Astrocyte of the hippocampus (primary cell): ENCODE measurements at places on chromosomes 12 and 14.
A peak's percentile ranks its signal among the peaks of the same experiment; 100 is the strongest.

DNA sequence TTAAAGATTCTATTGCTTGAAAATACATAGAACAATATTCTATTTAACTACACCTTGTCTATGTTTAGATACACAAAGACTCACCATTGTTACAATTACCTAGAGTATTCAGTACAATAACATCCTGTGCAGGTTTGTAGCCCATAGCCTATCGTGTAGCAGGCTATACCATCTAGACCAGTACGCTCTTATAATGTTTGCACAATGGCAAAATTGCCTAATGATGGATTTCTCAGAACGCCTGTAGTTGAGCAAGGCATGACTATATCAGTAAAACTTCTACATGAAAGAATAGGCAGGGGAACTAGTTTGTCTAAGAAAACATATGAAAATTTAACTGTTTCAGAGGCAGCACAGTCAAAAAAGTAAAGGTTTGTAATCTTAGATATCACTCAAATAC lies 375.9 kb downstream of the DAD1 start:
- DNase-seq = no peak

GRCh38 chr14:90383731-90384542 lies 12.9 kb upstream of the CALM1 start:
- DNase-seq = peak; percentile 72

GRCh38 chr12:132099739-132100138 lies 44.4 kb downstream of the DDX51 start:
- no peak for DNase-seq

GRCh38 chr12:114580306-114580705 lies 103.7 kb downstream of the TBX3 start:
- DNase-seq = no peak

DNA sequence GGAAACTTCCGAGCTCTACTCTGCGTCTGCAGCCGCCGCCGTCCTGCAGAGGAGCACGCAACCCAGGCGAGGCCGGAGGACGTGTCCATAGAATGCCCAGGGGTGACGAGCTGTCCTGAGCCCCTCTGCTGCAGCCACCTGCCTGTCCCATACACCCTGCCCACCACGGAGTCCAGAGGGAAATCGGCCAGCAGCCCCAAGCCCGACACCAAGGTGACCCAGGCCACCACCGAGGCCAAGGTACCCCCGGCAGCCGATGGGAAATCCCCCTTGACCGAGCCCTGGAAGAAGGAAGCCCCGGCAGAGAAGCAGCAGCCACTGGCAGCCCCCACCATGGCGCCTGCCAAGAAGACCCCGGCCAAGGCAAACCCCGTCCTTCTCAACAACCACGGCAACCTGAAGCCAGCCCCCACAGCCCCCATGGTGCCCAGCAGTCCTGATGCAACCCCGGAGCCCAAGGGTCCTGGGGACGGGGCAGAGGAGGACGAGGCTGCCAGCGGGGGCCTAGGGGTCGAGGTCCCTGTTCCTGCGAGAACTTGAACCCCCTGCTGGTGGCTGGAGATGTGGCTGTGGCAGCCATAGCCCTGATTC lies 128.7 kb upstream of the C14orf180 start:
- no peak for DNase-seq

- no peak for DNase-seq
Observed at GRCh38 chr12:28893365-28893764, 255.7 kb upstream of the FAR2 start.

DNA sequence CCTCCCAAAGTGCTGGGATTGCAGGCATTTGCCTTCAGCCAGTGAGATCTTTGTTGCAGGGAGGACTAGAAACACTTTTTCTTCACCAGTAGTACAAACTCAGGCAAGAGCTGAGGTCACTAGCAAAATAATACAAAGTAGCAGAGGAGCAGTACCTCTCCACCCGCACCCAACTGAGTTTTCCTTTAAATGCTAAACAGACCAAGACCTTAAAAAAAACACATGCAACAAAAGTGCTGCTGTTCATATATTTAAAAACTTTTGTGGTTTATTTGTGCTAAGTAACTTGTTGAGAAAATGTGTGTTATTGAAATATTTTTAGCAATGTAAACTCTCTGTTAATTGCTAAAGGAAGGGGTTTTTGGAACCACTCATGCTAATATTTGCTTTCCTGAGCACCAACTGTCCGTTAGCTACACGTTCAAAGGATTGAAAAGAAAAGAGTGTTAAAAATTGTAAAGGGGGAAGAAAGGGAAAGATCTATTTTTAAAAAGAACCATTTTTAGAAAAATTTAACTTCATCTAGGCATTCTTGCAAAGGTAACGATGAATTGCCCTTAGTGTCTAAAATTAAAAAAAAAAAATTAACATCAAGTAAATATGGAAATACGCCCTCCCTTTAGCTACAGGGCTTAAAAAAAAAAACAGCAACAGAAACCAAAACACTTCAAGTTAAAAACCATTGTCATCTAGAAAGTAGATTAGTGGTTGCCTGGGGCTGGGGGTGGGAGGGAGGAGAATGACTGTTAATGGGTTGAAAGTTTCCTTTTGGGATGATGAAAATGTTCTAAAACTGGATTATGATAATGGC lies 114.0 kb upstream of the KRAS start:
- DNase-seq = no peak

DNA sequence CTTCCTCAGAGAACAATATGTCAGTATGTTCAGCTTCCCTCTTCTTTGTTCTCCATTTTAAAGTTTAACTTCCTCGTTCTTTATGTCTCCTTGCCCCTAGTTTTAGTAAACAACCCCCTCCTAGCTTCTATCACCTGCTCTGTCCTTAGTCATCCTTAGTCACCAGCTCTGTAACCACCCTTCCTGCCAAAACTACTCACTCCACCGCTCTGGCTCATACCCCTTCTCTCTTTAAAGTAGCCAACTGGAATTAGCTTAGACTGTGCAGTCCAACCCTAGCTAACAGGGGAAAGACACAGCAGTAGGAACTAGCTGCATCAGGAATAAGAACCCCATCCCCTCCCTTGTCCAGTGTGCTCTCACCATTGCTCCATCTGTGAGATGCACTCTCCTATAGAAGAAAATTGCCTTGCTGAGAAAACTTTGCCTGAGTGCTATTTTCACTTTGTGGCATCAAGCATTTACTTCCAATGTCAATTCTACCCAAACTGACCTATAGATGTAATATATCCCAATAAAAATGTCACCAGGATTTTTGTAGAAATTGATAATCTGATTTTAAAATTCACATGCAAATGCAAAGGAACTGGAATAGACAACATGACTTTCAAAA lies 603.2 kb downstream of the C12orf50 start:
- no peak for DNase-seq

- peak; percentile 65 for DNase-seq
Observed at GRCh38 chr12:106581543-106582248, 1.1 kb upstream of the RFX4 start.

DNA sequence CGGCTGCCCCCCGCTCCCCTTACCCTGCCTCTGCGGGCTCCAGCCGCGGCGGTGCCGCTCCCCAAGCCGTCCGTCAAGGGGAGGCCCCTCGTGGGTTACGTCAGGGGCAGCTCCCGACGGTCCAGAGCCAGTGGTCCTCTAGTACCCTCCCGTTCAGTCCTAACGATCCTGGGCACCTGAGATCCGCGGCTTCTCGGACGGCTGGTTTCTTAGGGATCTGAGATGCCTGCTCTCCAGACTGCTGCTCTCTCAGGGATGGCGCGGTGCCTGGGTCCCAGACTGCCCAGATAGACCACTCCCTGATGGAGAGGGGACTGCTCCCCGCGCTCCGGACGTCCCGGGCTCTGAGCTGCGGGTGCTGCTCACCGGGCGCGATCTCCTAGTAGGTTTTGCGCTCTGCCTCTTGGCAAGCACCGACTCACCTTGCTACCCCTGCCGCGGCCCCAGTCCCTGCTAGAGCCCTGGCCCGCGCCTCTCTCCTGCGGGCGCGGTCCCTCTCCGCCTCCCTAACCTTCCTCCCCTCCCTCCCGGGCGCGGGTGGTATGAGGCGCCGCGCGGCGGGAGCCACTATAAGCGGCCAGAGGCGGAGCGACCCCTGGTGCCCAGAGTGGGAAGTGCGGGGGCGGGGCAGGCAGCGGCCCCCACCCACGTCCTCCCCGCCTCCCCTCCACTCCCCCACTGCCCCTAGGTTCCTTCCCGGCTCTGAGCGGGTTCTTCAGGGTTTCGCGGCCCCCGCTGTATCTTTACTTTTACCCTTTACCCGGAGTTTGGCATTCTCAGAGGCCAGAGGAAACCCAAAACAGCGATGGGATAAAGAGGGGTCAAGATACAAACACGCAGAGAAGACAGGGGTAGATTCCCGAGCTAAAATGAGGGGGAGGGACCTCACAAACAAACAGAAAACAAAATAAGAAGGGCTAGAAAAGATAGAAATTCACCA lies at the start of gene C1QL4:
Gene C1QL4 (minus strand): TSS at position 544 of the 940 bp plus-strand sequence. CDS start 711 bp downstream, outside the sequence.
- peak; percentile 91 for DNase-seq

DNA sequence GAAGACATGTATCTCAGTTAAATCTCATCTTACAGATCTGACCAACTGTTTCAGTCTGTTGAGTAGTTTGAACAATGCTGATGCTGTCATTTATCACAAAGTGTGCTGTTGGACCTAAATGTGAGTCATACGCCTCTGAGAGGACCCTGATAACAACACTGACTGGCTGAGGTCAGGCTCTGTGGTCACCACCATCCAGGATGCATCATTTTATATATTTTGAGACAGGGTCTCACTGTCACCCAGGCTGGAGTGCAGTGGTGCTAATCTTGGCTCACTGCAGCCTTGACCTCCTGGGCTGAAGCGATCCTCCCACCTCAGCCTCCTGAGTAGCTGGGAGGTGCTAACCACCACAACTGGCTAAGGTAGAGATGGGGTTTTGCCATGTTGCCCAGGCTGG lies 181.0 kb upstream of the RGS6 start:
- DNase-seq = no peak

DNA sequence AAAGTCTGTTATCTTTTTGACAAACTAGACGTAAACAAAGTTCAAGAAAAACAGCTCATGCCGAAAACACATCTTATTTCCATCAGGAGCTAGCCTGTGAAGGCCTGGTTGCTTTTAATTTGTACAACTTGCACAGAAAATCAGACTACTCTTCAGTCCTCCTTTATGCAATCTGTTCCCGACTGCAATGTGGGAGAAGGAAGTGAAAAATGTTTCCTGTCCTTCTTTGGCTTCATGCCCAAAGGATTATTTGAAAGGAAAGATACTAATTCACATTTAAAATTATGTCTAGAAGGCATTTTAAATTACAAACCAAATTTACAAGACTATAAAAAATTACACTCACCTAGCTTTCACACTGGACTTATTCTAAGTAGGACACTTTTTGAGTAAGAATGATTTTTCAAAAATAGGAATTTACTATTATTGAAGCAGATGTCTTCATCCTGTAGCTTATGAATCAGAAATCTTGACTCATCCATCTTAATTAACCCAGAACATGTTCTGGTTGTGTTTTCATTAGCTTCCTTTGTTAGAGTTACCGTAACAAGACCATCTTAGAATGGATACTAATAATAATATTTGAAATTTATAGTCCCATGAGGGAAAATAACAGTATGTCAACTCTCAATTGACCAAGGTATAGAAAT lies 272.6 kb downstream of the PRKD1 start:
- no peak for DNase-seq

DNA sequence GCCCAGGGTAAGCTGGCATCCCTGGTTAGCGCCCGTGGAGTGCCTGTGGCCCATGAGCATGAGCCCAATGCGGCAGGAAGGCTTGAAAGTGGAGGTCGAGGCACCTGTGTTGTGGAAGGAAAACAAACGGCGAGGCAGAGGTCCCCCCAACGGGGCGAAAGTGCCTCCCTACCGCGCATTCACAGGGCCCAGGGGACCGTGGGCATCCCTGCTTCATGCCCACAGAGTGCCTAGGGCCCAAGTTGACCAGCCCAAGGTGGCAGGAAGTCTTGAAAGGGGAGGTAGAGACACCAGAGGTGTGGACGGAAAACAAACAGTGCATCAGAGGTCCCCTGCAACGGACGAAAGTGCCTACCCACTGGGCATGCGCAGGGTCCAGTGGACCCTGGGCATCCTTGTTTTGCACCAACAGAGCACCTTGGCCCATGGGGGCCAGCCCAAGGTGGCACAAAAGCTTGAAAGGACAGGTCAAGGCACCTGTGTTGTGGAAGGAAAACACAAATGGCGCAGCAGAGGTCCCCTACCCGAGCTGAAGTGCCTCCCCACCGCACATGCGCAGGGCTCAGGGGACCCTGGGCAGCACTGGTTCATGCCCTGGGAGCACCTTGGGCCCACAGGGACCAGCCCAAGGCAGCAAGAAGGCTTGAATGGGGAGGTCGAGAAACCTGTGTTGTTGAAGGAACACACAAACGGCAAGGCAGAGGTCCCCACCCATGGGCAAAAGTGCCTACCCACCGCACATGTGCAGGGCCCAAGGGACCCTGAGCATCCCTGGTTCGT lies 377.5 kb downstream of the ALG10 start:
- DNase-seq = no peak

DNA sequence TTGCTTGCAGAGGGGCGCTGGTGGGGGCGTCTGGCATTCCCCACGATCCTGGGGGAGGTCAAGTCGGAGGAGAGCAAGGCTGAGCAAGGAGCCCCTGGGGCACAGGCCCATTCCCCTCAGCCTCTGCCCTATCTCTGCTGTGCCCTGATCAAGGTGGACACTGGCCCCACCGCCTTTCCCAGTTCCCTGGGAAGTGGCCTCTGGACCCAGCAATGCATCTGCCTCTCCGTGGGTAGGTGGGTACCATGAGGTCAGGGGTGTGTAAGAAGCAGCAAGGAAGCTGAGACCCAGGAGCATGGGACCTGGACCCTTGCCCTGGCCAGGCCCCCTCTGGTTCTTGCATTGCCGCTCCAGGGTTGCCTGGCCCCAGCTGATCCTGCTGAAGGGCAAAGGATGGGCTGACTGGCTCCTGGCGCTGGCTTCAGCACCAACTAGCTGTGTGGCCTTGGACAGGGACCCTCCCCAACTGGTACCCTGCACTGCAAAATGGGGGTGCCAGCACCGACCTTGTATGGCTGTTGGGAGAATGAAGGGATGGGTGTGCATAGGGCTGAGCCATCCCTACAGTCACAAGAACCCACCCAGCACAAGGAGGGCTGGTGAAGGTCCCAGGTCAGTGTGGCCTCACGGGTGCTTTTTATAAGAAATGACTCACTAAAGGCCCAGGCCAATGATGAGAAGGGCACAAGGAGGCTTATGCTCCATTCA lies 19.6 kb downstream of the SLC25A29 start:
- no peak for DNase-seq

GRCh38 chr14:91244501-91244901 lies at the start of gene GPR68:
Gene GPR68, minus strand, starts transcription at chr14:91244704. Its CDS starts 9,654 bp downstream, at chr14:91235050.
- DNase-seq = peak; percentile 82

DNA sequence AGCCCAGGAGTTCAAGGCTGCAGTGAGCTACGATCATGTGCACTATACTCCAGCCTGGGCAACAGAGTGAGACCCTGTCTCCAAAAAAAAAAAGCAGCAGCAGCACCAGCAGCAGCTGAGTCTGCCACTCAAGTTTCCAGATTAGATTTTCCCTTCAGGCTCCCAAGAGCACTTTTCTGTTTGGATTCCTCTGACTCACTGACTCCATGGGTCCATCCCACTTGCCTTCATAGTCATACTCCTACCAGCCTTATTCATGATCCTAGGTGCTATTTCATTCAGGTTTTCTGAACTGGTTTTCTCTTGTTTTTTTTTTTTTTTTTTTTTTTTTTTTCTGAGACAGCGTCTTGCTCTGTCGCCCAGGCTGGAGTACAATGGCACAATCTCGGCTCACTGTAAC lies 6.8 kb upstream of the TWF1 start:
- DNase-seq = no peak

- DNase-seq = no peak
Observed at GRCh38 chr12:99231031-99231430, 416.5 kb upstream of the GARIN6 start.
